ENCODE measurements at places on chromosomes 12 and 14. TPM values are rescaled to one million over a fixed set of nuclear protein-coding genes. Genes with fewer than 3 reads are reported as not detected.

Gene ANO2
- not detected for total RNA-seq

Gene KRT7
- total RNA-seq, result 17.0 TPM

Gene TSPAN31
- 97.1 TPM for total RNA-seq

Gene PROX2
- total RNA-seq, result 0.12 TPM

Gene OR2AP1
- not detected for total RNA-seq

Gene SYCP3
- total RNA-seq, result 0.16 TPM

Gene SSPN
- total RNA-seq, result 17.4 TPM

Gene KICS2
- 7.0 TPM for total RNA-seq

Gene SIX4
- 16.5 TPM for total RNA-seq

Gene LAG3
- 0.61 TPM for total RNA-seq

Gene LRP1-AS
- total RNA-seq, result not detected

Gene CYP27B1
- total RNA-seq, result 1.2 TPM

Gene MSRB3
- total RNA-seq, result 74.6 TPM
